ENCODE measurements at places on chromosomes 5 and 9. TPM values are rescaled to one million over a fixed set of nuclear protein-coding genes. Genes with fewer than 3 reads are reported as not detected.

DNA sequence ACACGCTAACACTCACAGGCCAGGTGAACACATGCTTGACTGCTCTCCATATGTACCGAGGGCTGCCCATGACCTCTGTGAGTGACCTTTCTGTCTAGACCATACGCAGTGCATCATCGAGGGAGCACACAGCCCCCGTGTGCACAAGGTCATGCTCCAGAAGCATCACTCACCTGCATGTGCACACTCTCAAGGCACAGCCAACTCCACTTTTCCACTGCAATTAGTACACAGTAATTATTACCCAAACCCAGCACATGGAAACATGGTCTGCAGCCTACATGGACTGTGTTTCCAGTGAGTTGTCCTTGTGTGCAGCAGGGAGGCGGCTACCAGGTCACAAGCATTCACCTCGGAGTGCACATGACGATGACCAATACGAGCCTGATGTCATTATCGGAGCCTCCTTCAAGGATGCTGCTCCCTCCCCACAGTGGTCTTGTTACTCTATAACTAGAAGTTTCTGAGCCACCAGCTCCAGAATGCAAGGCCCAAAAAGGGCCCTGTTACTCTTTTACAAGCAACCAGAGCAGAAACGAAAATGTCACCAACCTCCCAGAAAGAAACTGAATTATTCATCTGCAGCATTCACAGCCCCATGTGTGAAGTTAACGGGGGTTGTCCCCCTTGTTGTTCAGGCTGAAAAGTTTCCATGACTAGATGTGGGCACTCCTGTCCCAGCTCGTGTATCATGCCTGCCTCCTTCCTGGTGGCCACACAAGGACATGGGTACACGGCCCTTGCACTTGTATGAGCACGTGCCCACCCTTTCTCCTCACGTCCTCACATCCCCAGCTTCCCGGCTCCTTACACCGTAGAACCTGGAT is 31.2 kb downstream of the SEMA4D start:
- DNase-seq, result peak; percentile 62

- DNase-seq, result no peak
These were observed 41.3 kb upstream of the FOXE1 start for GRCh38 chr9:97811533-97812246.

Gene ADGRV1
- 2.5 TPM for total RNA-seq

DNA sequence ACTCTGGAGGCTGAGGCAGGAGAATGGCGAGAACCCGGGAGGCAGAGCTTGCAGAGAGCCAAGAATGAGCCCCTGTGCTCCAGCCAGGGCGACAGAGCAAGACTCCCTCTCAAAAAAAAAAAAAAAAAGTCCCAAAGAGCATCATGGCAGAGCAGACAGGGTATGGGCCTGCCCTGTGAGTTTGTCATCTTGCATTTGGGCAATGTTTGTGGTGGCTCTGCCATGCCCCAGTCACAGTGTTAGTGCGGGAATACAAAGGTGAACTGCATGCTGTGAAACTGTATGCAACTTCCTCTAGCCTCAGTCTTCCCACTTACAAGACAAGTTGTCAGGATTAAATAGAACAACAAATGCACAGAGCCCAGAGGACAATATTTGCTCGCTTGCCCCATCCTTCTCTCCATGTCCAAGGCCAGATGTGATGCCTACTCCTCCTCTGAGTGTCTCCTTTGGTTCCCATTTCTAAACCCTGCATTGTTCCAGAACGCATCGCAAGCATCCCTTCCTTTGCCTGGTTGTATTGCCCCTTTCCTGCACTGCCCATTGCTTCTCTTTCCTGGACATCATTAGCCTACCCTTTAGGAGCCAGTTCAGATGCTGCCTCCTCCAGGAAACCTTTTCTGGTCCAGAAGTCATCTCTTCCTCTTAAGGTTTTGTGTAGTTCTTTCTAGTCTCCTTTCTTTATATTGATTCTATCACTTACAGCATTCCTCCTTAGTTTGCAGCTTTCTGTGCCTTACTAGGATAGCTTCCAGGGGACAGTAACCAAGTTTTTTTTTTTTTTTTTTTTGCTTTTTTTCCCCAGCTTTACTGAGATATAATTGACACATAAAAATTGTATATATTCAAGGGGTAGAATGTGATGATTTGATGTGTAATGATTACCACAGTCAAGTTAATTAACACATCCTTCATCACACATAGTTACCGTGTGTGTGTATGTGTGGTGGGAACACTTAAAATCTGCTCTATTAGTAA is 69.0 kb upstream of the TNFAIP8 start:
- DNase-seq, result no peak

DNA sequence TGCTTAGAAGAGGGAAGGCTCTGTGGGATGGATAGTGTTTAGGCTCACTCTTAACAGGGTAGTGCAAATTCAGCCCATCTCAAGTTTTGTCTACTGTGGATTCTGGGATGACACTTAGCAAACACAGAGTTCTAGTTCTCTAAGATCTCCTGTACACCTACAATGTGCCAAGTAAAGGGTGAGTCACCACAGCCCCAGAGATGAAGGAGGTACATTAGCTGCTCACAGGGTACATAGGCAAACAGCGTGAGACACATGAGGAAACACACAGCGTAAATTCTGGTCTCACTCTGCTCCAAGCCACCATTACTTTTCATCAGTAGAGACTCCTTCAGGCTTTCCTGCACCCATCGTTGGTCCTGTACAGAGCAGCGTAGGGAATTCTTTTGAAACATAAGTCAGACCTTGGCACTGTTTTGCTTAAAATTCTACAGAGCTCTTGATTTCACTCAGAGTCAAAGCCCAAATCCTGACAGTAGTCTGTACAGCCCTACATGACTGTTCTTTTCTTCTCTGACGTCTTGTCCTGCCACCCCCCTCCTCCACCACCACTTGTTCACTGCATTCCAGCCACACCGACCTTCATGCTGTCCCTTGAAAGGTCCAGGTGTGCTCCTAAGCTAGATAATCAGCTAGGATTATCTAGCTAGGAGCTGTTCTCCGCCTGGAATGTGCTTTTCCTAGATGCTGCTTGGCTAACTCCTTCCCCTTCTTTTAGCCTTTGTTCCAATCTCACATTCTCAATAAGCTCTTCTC is 8.7 kb downstream of the ASTN2 start:
- no peak for DNase-seq

GRCh38 chr5:94522117-94522516 is 96.3 kb downstream of the KIAA0825 start:
- DNase-seq, result no peak

DNA sequence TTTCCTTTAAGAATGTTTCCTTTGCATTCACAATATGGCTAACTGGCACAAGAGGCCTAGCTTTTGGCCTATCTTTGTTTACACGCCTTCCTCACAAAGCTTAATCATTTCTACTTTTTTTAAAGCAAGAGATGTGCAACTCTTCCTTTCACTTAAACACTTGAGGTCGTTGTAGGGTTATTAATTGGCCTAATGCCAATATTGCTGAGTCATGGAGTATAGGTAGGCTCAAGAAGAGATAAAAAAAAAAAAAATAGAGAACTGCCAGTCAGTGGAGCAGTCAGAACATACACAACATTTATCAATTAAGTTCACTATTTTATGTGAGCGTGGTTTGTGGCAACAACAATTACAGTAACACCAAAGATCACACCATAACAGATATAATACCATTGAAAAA is 5.9 kb downstream of the FKBP15 start:
- DNase-seq, result no peak

DNA sequence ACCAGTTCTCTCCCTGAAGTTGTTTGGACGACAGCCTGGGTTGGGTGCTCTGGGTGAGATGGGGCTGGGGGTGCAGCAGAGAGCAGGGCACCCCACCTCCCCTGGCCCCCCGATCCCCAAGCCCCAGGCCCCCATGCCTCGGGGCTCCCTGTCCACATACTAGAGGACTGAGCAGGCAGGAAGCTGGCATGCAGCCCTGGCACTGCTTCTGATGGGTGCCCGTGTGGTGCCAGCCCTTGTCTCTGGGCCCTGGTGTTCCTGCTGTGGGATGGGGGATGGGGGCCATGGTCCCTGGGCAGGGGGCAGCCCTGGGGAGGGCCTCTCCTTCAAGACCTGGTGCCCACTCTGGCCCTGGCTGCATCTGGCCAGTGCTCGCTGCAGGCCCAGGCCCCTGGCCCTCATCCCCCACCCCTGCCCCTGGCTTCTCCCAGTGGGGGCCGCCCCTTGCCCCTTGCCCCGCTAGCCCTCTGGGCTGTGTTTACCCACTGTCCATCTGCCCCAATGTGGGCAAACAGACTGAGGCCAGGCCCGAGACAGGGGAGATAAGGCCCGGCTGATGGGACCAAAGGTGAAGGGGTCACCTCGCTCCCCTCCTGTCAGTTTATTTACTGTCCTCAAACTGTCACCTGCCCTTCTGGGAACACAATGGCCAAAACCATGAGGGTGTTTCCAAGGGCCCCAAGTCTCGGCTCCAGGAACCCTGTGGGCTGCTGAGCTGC is 67.3 kb upstream of the RXRA start:
- no peak for DNase-seq

DNA sequence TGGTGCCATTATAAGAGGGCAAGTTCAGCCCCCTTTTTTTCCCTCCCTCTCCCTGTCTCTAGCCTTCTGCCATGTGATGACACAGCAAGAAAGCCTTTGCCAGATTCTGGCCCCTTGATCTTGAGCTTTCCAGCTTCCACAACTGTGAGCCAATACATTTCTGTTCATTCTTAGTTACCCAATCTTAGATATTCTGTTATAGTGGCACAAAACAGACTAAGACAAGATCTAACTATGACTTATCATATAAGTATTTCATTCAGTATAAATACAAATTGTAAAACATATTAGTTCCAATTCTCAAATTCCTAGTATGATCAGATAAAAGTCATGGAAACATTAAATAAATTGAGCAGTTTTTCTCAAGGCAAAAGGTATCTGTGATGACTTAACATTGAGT is 276.3 kb downstream of the COX7C start:
- no peak for DNase-seq

DNA sequence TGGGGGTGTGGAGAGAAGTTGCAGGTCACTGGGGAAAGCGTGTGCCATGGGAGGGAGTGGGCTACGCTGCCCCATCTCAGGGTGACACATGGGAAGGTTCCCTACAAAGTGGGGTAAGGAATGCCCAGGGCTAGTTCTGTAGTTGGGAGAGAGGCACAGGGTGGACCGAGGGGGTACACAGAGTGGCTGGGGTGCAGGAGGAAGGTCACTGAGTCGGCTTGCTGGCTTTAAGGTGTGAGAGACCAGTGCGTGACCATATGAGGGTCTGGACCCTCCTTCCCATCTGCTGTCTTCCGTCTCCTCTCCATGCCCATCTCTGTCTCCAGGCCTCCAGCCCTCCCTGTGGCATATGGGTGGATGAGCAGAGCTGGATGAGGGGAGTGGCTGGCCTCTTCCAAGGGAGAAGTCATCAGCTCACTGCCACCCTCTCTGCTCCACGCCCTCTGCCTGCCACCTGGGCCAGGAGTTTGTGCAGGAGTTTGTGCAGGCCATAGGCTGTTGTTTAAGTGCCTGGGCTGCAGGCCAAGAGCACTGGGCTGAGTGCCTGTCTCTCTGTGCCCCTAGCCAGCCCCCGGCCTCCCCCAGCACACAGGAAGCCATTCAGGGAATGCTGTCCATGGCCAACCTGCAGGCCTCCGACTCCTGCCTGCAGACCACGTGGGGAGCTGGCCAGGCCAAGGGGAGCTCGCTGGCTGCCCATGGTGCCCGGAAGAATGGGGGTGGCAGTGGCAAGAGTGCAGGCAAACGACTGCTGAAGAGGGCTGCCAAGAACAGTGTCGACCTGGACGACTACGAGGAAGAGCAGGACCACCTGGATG is 96.8 kb downstream of the PHF2 start:
- peak; percentile 72 for DNase-seq

GRCh38 chr5:171580502-171581265 is 161.2 kb downstream of the FGF18 start:
- DNase-seq, result no peak

Gene IL13
- total RNA-seq, result not detected

DNA sequence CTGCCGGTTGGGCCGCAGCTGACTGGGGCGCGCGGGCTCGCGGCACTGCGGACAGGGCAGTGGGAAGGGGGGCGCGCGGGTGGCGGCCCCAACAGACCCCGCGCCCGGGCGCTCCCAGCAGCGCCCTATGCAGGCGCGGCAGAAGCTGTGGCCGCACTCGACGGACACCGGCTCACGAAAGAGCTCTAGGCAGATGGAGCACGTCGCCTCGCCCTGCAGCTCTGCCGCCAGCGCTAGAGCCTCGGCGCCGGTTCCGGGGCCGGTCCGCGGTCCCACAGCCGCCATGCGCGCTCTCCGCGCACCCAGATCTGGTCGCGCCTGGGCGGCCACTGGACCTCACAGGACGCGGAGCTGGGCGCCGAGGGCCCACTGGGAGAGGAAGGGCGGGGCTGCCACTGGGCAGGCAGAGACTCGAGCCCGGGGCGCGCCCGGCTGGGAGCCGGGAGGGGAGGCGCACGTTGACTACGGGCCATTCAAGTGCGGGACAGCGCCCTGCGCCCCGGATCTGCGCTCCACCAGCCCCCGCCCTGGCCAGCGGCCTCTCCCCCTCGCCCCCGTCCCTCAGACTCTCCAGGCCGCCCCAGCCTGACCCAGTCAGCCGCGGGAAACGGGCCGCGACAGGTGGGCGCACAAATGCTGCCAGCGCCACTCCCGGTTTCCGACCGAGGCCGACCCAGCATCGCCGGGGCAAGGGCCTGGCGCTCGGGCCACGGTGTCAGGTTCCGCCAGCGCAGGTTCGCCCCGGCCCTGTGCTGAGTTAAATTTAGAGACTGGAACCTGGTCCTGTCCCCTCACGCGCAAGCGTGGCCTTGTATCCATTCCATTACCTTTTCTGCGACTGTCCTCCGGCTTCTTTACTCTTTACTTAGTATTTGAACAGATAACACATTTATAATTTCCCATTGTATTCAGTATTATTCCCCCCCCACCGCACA is at the start of gene TRIM7:
Gene TRIM7, minus strand, starts transcription at position 371 of the 935 bp plus-strand sequence. Its CDS starts 86 bp downstream, at position 285.
- no peak for DNase-seq

GRCh38 chr5:179118338-179118737 is 58.2 kb downstream of the ZNF354C start:
- no peak for DNase-seq

- DNase-seq, result no peak
These were observed 401.3 kb downstream of the ENC1 start for GRCh38 chr5:74239261-74239660.

GRCh38 chr9:137156567-137157375 is 13.1 kb downstream of the LRRC26 start:
- DNase-seq, result no peak

DNA sequence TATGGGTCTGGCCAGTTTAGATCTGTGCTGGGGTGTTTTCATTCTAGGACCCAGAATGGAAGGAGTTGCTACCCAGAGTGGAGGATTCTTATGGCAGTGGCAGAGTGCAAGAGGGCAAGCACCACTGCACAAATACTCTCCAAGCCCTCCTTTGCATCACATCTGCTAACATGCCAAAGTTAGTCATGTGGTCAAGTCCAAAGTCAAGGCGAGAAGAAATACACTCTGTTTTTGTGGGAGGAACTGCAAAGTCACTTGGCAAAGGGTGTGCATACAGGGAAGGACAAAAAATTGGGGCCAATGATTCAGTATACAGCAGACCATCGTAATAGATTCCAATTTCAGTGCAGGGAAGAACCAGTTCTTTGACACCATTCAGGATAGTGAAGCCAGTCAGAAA is 43.9 kb upstream of the HMGCS1 start:
- no peak for DNase-seq

Gene CNTNAP3
- total RNA-seq, result 15.7 TPM

Gene PCDHGA11
- total RNA-seq, result 3.2 TPM
